ENCODE measurements at places on chromosomes 16 and 17.

- DNase-seq: no peak
Observed at GRCh38 chr17:45441526-45442310, 9.0 kb upstream of the ARHGAP27 start.

GRCh38 chr16:66228792-66229191 lies 137.7 kb upstream of the CDH5 start:
- DNase-seq: no peak

DNA sequence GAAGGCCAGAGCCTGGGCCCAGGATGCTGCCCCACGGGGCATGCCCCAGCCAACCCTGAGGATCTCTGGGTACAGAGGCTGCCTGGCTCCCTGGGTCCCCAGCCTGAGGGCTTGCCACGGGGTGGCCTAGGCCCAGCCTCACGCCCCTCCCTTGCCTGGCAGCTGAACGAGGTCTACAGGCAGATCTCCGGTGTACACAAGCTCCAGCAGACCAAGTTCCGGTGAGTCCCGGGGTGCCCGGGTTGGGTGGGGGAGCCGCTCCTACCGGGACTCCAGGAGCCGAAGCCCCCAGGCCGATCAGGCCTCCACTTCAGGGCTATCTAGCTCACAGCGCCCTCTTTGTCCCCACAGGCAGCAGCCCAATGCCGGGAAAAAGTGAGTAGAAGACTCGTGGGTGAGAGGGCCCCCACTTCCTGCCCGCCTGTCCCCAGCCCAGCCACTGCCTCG lies 19.4 kb downstream of the ITGB4 start:
- no peak for DNase-seq

DNA sequence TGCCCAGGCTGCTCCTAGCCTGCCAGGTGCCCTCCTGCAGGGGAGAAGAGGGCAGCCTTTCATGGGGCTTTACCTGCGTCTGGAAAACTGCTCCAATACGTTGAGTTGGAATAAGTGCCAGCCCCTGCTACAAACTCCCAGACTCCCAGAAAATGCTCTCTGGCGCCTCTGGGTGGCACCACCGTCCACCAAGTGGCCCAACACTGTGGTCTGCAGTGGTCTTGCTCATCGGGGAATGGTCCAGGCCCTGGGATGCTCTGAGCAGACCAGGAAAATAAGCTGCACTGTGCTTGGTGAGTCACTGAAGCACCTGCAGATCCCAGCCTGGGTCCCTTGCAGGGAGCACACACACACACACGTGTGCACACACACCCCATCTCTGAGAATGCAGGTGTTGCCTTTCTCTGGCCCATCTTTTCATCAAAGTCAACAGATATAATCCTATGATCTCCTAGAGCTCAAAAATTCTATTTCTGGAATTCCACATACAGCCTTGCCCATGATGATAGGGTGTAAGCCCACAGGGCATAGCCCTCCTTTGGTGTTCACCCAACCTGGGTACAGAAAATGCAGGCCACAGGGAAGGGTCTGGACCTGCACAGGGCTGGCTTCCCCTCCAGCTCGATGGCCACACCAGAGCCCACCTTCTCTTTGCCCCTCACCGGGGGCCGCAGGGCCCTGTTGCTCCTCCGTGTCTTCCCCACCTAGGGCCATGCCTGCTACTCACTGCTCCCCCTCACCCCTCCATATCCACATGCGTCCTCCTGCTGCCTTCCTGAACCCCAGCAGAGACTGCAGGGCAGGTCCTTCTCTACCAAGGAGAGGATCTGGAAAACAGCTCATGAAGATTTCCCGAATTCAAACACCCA lies 20.5 kb downstream of the CDIP1 start:
- no peak for DNase-seq

DNA sequence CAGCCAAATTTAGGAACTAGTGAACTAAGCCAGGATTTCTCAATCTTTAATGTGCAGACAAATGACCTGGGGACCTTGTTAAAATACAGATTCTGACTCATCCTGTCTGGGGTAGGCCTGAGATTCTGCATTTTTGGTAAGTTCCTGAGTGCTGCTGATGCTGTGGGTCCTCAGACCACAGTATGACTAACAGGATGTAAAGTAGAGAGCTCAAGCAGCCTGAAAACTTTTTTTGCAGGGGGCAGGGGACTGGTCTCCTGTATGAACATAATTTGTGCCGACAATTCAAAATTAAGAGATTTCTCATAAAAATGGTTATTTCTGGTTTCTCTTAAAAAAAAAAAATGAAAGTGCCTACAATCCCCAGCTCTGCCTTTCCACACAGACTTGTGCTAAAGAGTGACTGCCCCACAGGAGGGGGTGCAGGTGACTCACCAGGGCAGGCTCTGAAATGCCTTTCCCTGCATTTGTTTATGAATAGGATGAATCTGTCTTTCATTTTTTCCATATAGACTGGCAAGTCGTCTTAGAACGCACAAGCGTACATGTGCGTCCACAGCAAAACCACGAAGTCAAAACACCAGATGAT lies 271.5 kb downstream of the PHKB start:
- DNase-seq: no peak

GRCh38 chr17:40600486-40601046 lies 35.3 kb upstream of the CCR7 start:
- no peak for DNase-seq

DNA sequence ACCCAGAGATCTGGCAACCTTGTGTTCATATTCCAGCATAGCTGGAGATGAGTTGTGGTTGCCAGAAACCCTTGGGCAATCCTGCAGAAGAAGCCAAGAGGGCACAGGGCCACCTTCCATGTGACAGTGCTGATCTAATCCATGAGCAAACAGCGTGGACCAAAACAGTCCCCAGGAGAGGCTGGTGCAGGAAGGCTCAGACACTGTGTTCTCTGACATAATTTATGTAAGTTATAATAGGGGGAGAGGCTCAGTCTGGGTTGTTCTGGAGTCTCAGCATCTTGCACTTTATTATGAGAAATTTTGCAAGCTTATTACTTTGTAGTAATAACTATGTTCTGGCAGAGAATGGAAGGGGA lies 273.9 kb downstream of the HAPSTR1 start:
- DNase-seq: peak; percentile 42

DNA sequence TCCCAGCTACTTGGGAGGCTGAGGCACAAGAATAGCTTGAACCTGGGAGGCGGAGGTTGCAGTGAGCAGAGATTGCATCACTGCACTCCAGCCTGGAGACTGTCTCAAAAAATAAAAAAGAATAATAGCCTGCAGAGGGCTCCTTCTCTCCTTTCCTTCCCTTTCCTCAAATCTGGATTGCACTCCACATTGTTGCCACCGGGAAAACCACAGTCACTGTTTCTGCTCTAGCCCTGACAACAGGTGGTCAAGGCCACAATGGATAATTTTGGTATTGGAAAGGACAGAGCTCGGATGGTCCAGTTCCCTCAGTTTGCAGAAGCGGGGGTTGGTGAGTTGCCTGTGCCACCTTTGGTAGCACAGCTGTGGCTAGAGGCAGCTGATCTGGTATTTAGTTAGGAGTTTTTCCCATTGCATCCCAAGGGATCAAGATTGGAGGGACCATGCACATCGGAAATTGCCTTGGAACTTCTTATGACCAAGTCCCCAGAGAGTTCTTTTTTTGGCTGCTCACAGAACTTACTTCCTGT lies 44.7 kb upstream of the PRSS54 start:
- peak; percentile 40 for DNase-seq

- DNase-seq: no peak
Observed at GRCh38 chr17:2703181-2703580, 8.4 kb downstream of the CLUH start.

DNA sequence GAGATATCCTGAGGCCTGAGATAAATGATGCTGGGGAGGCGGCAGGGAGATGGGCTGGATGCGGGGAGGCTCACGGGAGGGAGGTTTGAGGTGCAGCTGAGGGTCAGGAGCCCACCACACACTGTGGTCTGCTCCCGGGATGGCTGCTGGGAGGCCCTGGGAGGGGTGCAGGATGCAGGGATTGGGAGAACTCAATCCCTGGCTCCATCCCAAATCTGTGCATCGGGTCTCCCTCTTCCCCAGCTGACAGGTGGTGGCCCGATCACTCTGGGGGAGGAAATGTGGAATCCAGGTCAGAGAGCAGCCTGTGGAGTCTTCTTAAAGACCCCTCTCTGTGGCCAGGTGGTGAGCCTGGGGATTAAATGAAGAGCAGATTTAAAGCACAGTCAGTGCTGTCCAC lies 12.0 kb downstream of the PHB1 start:
- peak; percentile 84 for DNase-seq

- no peak for DNase-seq
Observed at GRCh38 chr17:80777274-80777673, 214.4 kb upstream of the CHMP6 start.

DNA sequence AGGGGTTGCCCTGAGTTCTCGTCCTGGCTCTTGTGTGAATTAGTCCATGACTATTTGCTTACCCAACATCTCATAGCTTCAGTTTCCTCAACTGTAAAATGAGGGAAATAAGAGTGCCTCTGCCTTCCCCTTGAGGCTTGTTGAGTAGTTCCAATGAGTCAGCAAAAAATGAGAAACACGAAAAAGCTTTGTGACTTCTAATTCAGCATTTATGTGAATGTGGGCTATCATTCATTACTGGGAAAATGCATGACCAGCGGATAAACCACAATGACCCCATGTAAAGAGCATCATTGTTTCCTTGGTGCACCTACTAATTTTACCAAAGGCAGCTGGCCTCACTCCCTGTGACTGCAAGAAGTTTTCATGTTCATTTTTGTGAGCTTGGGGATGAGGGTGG lies 374.6 kb upstream of the HSBP1 start:
- no peak for DNase-seq

- DNase-seq: no peak
Observed at GRCh38 chr17:83026311-83026811, 53.0 kb upstream of the METRNL start.

- peak; percentile 70 for DNase-seq
Observed at GRCh38 chr17:39617446-39618245, 9.1 kb upstream of the PPP1R1B start.

All from left hindlimb (tissue), 1 donor.